ENCODE measurements at places on chromosomes 2 and 18.

DNA sequence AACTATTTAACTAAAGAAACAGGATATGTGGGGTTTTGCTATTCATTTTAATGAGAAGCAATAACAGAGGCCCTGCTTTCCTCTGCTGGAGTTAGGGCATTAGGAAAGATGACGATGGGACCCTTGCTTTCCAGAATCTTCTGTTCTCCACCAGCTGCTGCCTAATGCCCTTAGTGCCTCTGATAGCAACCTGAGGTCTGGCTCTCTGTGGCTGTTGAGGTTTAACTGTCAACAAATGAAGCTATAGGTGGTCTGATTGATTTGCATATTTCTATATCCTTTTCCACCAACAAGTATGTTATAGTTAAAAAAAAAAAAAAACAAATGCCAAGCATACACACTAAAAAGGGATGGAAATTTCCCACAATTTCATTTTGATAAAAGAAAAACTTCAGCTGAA lies 115.1 kb upstream of the NCK2 start:
- DNase-seq = no peak

- DNase-seq = no peak
These were observed at the start of gene SIX2 for GRCh38 chr2:45009303-45009927. Gene SIX2 (minus strand): TSS chr2:45009452. CDS start chr2:45009110, 342 bp downstream.

- no peak for DNase-seq
These were observed 1.7 kb downstream of the ITGA4 start for GRCh38 chr2:181458871-181459270.

DNA sequence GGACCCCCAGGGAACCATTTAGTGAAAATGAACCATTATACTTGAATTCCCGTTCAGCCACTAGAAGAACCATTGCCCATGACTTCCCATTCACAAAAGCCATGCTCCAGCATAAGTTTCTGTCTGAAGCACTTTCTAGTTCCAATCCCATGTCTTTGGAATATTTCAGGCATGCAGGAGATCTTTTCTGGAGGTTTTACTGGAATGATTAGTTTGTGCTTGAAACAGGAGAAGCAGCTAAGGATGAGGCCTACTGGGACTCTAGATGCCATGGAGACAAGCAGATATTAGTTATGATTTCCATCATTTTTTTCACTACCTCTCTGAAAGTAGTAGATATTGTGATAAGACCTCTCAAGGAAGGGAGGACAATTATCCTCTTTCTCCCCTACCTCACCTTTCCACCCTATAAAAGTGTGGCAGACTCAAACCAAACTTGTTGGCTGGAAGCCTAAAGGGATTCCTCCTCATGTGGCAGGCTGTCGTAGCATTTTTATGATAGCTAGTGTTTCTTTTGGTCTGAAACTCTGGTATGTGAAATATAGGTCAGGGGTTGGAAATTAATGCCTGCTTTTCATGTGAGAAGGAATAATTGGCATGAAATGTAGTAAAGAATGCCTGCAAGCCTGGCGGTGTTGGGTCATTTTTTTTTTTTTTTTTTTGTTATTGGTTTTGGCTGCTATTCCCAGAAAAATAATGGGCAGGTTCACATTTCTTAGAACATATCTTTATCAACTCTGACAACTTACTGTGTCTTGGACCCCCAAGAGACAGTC lies 29.3 kb upstream of the MMADHC start:
- DNase-seq = no peak

- DNase-seq = no peak
These were observed 30.4 kb downstream of the MTHFD2 start for GRCh38 chr2:74228772-74229171.

GRCh38 chr18:12154361-12154760 lies 60.7 kb downstream of the ANKRD62 start:
- DNase-seq = no peak

DNA sequence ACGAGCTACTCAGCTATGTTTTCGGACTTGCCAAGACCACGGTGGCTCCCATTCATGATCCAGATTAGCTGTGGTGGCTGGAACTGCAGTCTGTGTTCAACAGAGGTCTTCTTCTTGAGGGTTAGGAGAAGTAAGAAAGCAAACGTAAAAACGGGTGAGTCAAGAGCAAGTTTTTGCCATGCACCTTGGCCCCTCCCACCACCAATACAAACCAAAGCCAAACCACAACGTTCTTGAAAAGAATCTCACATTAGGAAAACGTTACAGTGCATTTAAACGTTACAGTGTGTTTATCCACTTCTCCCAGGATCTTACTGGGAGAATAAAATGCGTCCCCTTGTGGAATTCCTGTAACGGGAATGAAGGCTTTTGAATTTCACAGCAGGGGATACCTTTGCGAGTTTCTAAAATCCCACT lies 725 bp downstream of the FBXO48 start:
- DNase-seq = peak; percentile 51

DNA sequence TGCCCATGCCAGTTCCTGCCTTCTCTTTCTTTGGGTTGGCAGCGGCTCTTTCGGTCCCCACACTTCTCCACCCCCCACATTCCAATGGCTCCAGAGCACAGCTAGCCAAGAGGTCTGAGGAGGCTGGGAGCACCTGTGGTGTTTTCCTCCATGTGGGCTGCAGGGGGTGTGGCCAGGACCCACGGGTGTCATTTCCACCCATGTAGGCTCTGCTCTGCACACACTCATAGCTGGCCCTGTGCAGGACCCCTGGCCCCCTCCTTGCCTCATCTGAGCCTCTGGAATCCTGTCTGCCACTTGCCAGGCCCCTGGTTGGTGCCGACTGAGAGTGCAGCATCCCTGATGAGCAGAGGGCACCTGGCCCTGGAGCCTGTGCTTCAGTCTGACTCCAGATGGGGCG lies 46.3 kb downstream of the DYSF start:
- no peak for DNase-seq

DNA sequence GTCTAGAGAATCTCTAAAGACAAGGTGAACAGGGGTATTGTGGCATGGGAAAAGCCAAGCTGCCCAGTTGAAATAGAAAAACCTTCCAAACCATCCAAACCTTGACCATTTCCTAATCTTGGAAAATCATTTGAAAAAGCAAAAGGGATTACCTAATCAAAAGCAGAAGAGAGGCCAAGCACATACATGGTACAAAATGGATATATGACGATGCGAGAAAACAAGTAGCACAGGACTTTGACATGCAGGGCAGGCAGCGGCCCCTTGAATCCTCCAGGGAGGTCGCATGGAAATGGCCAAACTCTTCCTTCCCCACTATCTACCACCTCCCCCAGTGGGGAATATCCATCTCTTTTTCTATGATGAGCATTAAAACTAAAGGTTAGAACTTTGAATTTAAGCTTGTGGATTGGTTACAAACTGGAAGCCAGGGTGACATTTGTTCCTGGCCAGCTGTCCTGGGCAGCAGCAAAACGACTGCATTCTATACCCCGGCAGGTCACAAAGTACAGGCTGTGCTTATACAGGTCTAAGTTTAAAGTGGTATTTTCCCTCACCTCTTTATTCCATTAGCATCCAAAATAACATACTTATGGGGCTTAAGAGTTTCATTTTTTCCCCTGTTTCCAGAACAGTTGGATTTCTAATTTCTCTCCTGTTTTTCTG lies 24.7 kb downstream of the MYOM1 start:
- no peak for DNase-seq

DNA sequence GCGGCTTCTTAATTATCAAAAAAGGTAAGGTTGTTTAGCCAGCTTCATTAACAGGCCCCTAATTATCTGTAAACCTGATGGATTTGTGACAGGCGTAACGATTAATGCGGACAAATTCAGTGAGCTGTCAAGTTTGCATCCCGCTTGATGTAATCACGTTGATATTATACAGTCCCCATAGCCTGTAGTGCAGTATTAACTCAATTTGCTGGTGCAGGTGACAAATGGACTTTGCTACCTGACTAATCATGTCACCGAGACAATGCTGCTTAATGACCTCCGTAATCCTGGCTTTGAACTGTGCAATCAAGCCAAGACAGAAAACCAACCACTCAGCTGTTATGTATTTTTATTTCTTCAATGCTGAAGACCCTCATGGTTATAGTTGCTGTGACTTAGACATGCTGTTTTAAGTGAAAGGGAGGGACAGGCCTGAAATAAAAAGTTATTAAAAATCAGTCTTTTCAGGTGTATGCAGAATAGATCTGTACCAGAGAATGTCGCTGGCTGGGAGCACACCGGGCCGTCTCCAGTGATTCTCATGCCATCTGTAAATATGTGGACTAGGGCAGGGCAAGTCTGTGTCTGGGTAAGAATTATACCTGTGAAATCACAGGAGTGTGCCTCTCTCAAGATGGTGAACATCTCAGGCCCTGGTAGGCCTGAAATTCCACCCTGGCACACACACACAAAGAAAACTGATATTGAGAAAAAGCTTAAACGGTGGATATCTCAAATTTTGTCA lies 4.3 kb downstream of the TSHZ1 start:
- no peak for DNase-seq

DNA sequence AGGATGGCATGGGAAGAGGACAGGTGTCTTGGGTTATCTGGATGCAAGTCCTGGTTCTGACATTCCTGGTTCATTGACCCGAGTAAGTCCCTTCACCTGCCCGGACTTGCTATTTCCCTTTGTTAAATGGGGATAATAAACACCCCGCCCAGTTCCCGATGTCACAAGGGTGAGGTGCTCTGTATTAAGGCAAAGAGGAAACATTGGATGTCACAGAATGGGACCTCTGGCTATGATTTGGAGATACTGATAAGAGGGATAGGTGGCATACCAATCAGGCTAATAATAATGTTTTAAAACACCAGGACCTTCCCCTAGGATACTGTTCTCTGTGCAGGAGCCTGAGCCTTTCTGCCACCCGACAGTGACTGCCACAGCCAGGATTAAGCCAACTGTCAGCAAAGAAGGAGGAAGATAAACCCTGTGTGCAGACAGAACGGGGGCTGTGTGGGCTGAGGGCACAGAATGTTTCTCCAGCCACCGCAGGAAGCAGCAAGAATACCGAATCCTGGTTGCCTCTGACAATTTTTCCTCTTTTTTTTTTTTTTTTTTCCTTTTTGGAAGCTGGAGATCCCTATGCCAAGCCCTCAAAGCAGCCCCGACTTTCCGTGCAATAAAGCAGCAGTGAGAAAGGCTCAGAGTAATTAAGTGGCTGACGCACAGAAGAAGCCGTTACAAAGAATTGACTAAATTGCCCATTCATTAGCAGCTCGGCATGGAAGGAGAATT lies 336.6 kb downstream of the SMAD2 start:
- DNase-seq = no peak

GRCh38 chr2:216789081-216789480 lies 70.8 kb downstream of the TNP1 start:
- DNase-seq = no peak

DNA sequence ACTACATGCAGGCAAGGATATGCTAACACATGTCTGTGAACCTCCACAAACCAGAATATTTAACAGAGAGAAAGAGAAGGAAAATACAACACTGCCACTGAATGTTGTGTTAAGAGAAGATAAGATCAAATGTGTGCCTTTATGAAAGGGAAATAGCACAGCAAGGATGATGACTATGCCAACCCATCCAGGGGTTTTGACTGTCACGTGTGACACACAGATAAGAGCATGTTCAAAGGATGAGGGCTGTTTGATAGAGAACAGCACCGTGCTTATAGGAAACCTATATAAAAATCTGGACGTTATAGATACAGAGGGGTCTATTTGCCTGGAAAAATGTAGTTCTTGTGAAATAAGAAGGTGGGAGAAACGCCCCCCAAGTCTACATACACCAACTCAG lies 911.8 kb downstream of the CPS1 start:
- no peak for DNase-seq

GRCh38 chr18:79047556-79048244 lies 21.5 kb upstream of the ATP9B start:
- DNase-seq = no peak

- DNase-seq = no peak
These were observed 29.3 kb upstream of the CEP68 start for GRCh38 chr2:65026704-65027464.

DNA sequence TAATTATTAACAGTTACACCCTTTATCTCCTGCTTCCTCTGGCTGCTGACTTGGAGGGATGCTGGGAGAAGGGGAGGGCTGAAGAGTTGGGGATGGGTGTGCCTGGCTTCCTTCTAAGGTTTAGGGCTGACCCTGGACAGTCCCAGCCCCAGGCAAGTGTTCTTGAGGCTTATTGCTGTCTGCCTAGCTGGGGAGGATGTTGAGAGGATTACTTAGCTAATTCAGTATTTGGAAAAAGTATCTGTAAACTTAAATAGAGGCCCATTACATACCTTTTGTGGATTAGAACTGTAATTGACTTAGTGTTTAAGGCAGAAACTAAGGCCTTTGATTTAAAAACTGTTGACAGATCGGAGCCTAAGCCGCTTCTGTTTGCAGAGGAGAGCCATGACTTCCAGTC lies 67.6 kb downstream of the AGAP1 start:
- DNase-seq = no peak

DNA sequence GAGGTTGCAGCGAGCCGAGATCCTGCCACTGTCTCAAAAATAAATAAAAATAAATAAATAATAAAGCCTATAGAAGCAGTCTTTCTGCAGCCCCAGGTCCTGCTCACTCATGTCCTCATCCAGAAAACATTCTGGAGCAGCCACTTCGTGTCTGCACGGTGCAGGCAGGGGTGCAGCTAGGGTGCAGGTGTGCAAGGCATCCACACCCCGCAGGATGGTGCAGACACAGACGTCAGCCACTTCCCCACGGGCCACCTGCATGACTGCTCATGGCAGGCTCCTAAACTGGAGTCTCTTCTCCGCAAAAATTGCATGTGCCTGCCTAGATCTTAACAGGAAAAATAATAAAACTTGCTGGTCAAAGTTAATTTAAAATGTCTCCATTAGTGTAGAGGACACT lies 80.2 kb upstream of the SNTG2 start:
- no peak for DNase-seq

GRCh38 chr2:102141970-102142828 lies at the start of gene IL1R1:
Gene IL1R1 (plus strand): TSS chr2:102142746. CDS start chr2:102157725, 14,979 bp downstream.
- DNase-seq = no peak

GRCh38 chr2:206531996-206532543 lies 88.7 kb downstream of the ADAM23 start:
- no peak for DNase-seq

DNA sequence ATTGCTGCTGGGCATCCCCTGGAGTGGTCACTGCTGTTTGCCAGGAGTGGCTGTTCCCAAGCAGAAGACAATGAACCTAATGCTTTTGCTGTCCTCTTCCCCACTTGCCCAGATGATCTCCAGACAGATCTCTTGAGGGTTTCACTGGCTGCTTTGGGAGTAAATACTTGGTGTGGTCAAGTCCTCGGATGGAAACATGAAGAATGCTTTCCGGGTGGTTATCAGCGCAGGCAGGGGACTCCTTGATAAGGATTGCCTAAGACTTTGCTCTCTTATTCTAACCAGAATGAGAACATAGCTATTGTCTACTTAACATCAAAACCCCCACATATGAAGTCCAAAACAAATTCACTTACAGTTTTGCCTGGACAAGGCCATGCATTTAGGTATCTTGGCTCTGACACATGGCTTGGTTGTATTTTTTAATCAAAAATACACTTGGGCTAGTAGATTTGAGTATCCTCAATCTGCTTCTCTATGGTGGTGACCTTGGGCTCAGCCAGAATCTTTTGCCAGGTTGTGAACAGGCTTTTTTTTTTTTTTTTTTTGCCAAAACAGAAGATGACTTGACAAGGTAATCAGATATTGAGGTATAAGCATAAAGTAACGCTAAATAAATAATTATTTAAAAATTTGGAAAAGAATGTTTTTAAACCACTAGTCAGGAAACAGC lies 34.8 kb upstream of the MYO3B start:
- no peak for DNase-seq

GRCh38 chr2:109356324-109357035 lies 227.5 kb downstream of the SH3RF3 start:
- DNase-seq = no peak

GRCh38 chr2:174072069-174072468 lies 106.9 kb upstream of the SP3 start:
- DNase-seq = no peak

GRCh38 chr2:30927465-30928075 lies 120.3 kb upstream of the CAPN13 start:
- no peak for DNase-seq

Data from stimulated activated CD4-positive, alpha-beta T cell treated with anti-CD3 and anti-CD28 coated beads, Interleukin-12 subunit alpha, Interleukin-12 subunit beta, amount 100 ng/mL, for 48 hours (primary cell).